ENCODE measurements at places on chromosomes 2 and 18.

- no peak for DNase-seq
Measured at GRCh38 chr2:2633017-2633416, 301.9 kb upstream of the MYT1L start.

DNA sequence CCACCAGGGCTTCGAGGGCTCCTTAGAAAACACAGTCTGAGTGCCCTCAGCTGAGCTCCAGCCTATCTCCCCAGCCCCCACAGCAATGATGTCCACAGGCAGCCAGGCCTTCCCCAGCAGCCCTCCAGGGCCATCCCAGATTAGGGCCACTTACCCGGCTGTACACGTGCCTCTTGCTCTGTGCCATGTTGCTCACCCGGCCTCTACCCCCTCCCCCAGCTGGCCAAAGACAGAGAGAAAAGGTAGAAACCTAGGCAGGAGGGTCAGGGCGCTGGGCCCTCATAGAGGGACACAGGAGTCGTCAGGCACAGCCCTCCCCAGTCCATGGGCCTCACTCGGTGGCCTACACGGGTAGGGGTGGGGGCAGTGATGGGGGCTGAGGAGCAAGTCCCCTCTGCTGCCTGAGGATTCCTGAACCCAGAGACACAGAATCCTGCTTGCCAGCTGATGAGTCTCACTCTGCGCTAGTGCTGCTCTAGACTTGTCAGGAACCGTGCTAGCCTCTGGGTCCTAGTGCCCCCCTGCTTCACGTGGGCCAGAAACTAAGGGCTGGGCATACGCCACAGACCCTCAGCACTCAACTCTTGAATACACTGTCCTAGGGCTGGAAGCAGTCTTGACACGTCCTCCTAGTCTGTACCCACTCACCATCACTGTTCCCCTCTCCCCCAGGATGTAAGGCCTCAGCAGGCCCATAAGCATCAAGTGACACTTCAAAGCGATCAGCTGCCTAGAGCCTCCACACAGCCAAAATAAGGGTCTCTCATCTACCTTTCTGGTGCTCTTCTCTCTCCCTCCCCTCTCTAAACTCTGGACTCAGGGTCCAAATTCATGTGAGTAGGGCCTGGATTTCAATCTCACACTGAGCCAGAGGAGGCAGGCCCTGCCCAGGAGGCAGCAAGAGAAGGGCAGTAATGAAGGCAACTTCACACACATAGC is at the start of gene DCTN1:
Gene DCTN1, minus strand, starts transcription at position 461 of the 939 bp plus-strand sequence. Its CDS starts 274 bp downstream, at position 187.
- DNase-seq, result no peak

- DNase-seq, result no peak
Measured at GRCh38 chr2:223952280-223952968, 4.8 kb upstream of the MRPL44 start.

DNA sequence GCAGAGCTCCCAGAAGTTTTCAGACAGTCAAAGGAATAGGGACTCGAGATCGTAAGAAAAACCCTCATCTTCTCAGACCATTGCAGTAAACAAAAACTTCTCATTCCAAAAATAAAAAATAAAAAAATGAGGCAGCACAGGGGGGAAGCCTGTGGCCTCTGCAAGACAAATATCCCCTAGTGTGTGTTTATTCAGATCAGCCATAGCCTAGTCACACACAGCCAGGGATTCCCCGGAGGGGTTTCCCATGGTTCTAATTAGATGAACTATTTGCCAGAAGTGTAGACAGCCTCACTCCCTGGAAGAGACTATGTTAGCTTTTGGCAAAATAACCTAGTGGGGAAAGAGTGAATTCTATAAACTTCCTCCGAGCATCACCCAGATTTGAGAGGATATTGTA is 122.9 kb upstream of the KLF7 start:
- no peak for DNase-seq

GRCh38 chr2:163210430-163210918 is 371.9 kb upstream of the KCNH7 start:
- DNase-seq, result no peak

DNA sequence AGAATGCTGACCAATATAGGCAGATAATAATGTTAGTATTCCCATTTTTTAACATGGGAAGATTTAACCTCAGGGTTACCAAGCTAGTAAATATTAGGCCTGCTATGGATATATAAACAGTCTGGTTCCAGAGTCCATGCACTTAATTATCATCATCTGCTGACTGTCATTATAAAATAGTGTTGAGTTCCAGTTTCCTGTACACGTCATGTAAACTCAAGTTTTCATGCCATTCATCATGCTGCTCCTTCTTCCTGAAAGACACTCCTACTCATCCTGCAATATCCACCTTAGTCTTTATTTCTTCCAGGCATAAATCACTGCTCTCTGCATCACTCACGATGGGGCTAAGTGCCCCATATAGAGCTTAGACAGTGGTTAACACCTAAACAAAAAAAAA is 420.8 kb upstream of the SPHKAP start:
- no peak for DNase-seq

All from stimulated activated CD4-positive, alpha-beta T cell treated with anti-CD3 and anti-CD28 coated beads, Interleukin-15, amount 100 ng/mL, for 1 hour (primary cell).